ENCODE measurements at places on chromosomes 11 and 22.

- peak; percentile 60 for DNase-seq
Measured at GRCh38 chr22:46069521-46070214, 80.7 kb upstream of the PPARA start.

DNA sequence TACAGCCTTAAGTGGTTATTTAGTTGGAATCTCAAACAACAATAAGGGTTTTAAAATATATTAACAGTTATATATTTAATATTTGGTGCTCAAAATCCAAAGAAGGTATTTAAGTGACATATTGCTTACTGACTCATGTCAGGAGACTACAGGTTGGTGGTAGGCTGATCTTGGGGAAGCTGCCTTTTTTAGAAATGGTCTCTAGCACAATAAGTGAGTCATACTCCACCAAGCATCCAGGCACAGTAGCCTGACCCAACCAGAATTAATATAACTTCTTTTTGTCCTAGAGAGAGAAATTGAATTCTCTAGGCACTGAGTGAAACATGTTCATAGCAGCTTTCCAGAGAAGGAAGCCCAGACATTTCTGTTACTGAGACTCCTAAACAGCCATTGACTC is 868.5 kb upstream of the TENM4 start:
- no peak for DNase-seq

- no peak for DNase-seq
Measured at GRCh38 chr22:44577391-44578109, 79.5 kb upstream of the RTL6 start.

DNA sequence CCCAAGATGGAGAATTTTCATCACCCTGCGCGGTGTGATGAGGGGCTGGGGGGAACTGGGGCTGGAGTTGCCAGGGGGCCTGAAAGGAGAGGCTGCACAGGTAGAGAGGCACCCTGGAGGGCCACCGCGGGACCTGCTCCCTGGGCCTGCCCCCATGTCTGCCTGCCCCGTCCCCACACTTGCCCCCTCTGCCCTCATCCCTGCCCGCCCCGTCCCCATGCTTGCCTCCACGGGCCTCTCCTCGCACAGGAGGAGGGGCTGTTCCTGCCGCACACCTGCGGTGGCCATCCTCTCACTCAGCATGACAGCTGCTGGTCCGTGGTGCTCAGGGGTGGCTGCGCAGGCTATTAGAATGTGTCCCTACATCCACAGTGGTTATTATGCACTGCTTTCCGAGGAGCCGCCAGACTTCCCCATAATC is 43.5 kb downstream of the LINC01488 start:
- DNase-seq: no peak

GRCh38 chr22:17570851-17571631 is 7.7 kb downstream of the SLC25A18 start:
- no peak for DNase-seq

- DNase-seq: no peak
Measured at GRCh38 chr22:23063539-23064380, 6.6 kb upstream of the GNAZ start.
